ENCODE measurements at places on chromosomes 1 and 21. TPM values are rescaled to one million over a fixed set of nuclear protein-coding genes. Genes with fewer than 3 reads are reported as not detected.

The FOXD2 gene
- total RNA-seq: not detected

The MAP3K6 gene
- total RNA-seq: 48.2 TPM

The TTC22 gene
- 0.13 TPM for total RNA-seq

The LYPD8 gene
- not detected for total RNA-seq

The CYP2J2 gene
- total RNA-seq: 0.26 TPM

The ILDR2 gene
- 5.8 TPM for total RNA-seq

The PDZK1 gene
- total RNA-seq: not detected

The FAAP20 gene
- total RNA-seq: 53.2 TPM

The FAM20B gene
- 68.1 TPM for total RNA-seq

The SLC27A3 gene
- 16.2 TPM for total RNA-seq

The GBP4 gene
- total RNA-seq: 4.1 TPM

The SLC9C2 gene
- not detected for total RNA-seq

The ASTN1 gene
- 1.2 TPM for total RNA-seq

The FCGR1A gene
- 0.17 TPM for total RNA-seq

The IKBKE gene
- 2.5 TPM for total RNA-seq

The MARK1 gene
- 17.9 TPM for total RNA-seq

The SH2D5 gene
- total RNA-seq: 0.66 TPM

The SORT1 gene
- total RNA-seq: 135 TPM

The KIRREL1 gene
- total RNA-seq: 37.4 TPM

The THEM5 gene
- total RNA-seq: not detected

The ASH1L gene
- total RNA-seq: 63.3 TPM

The TSPAN2 gene
- total RNA-seq: 70.2 TPM

The ADIPOR1 gene
- 64.2 TPM for total RNA-seq

The TACSTD2 gene
- total RNA-seq: 2.2 TPM

The TNFSF18 gene
- 0.42 TPM for total RNA-seq

The FAM163A gene
- 0.13 TPM for total RNA-seq

The FH gene
- total RNA-seq: 72.2 TPM

The ACBD3 gene
- 28.1 TPM for total RNA-seq

The RPE65 gene
- total RNA-seq: not detected

The LCE3D gene
- total RNA-seq: not detected

The ABCG1 gene
- total RNA-seq: 25.9 TPM

The LAMC1 gene
- total RNA-seq: 409 TPM

The SCAF4 gene
- 18.8 TPM for total RNA-seq

The LCE7A gene
- not detected for total RNA-seq

All from esophagus muscularis mucosa (tissue), 4 donors.